Kidney (tissue), 22 donors: ENCODE measurements at places on chromosomes 5 and 9. TPM values are rescaled to one million over a fixed set of nuclear protein-coding genes. Genes with fewer than 3 reads are reported as not detected.

GRCh38 chr5:114266374-114266773 lies 95.5 kb upstream of the KCNN2 start:
- DNase-seq: no peak

Gene GADD45G
- 48.4 TPM for polyA plus RNA-seq

DNA sequence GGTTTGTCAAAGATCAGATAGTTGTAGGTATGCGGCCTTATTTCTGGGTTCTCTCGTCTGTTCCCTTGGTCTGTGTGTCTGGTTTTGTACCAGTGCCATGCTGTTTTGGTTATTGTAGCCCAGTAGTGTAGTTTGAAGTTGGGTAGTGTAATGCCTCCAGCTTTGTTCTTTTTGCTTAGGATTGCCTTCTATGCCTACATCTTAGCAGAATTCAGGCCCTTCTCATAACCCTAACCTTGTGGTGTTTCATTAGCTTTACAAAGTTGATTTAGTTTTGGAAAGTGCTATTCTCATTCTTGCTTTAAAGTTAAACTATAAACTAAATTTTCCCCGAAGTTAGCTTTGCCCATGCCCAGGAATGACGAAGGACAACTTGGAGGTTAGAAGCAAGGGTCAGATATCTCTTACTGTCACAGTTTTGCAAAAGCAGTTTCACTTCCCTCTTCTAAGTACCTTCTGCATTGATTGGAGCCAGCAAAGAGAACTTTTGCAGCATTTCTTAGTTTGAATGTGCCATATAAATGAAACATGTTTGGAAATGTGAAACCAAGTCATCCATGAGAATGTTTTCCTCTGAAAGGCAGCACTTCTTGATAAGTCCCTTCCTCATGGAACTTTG lies 274.3 kb upstream of the DMRT1 start:
- DNase-seq: no peak

GRCh38 chr9:116275418-116276195 lies 122.0 kb downstream of the PAPPA start:
- DNase-seq: no peak
